Motor neuron (in vitro differentiated cells): ENCODE measurements at places on chromosomes 3 and 15. TPM values are rescaled to one million over a fixed set of nuclear protein-coding genes. Genes with fewer than 3 reads are reported as not detected.

DUSP7 gene
- 7.2 and 8.1 TPM in 2 replicates for total RNA-seq

GOLGA8T gene
- total RNA-seq: 0.49 TPM in 1 of 2 replicates, not detected in the other

EPB42 gene
- total RNA-seq: not detected in 2 replicates

SPINK8 gene
- total RNA-seq: not detected in 2 replicates

THAP10 gene
- total RNA-seq: 5.1 and 5.8 TPM in 2 replicates

EIF1B gene
- 81.9 and 96.9 TPM in 2 replicates for total RNA-seq

FRMD5 gene
- 0.31 and 0.38 TPM in 2 replicates for total RNA-seq

GOLGA8J gene
- 0.11 and 0.25 TPM in 2 replicates for total RNA-seq

TRIM69 gene
- 16.0 and 22.1 TPM in 2 replicates for total RNA-seq

FBXO45 gene
- total RNA-seq: 12.3 and 13.5 TPM in 2 replicates

INSYN1 gene
- 20.9 and 22.8 TPM in 2 replicates for total RNA-seq

RBP2 gene
- 1.4 and 3.9 TPM in 2 replicates for total RNA-seq

CLDN16 gene
- total RNA-seq: 0.21 and 0.30 TPM in 2 replicates

GOLGA6B gene
- 1.3 and 1.4 TPM in 2 replicates for total RNA-seq
